ENCODE measurements at places on chromosomes 4 and X. TPM values are rescaled to one million over a fixed set of nuclear protein-coding genes. Genes with fewer than 3 reads are reported as not detected.

DNA sequence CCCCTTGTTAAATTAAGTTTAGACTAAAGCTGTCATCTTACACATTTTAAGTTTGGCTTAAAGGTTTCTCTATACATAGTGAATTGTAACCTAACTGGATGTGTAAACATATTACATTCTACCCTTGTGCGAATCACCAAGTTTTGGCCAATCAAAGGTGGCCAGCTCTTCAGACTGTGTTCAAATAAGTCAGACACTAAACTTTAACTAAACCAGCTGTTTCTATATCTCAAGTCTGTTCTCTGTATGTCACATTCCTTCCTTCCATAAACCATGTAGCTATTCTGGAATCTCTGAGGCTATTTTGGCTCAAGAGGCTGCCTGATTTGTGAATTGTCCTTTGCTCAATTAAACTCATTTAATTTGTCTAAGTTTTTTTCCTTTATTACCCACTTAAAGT is 6.7 kb downstream of the SULT1B1 start:
- DNase-seq, result no peak

GRCh38 chrX:129310000-129310399 is 213.3 kb downstream of the SMARCA1 start:
- DNase-seq, result no peak

DNA sequence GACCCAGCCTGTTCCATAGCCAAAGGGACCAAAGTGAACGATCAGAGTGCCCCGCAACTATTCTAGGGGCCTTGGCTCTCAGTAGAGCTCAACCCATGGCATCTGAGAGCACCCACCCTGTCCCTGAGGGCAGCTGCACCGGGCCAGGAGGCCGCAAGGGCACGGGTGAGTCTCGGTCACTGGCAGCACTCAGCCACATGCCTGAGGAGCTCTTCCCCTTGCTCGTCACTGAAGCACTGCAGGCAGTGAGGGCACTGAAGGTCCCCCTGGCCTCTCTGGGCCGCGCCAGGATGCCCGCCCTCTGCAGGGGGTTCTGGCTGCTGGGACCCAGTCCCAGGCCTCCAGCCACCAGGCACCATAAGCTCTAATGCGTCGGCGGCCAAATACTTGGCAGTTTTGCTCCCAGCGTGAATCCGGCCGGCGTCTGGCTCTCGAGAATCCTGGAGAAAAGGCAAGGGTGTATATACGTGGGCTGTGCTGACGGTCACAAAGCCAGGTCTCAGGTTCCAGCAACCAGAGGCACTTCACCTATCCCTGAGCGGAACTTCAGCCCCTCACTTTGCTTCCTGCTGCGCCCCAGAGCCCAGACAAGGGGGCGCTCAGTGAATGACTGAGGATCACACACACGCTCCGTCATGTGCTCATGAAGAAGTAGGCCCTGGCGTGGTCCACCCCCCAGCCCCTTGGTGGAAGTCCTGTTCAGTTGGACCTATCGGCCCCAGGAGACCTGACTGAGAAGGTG is 13.9 kb downstream of the TNIP2 start:
- DNase-seq, result no peak

DNA sequence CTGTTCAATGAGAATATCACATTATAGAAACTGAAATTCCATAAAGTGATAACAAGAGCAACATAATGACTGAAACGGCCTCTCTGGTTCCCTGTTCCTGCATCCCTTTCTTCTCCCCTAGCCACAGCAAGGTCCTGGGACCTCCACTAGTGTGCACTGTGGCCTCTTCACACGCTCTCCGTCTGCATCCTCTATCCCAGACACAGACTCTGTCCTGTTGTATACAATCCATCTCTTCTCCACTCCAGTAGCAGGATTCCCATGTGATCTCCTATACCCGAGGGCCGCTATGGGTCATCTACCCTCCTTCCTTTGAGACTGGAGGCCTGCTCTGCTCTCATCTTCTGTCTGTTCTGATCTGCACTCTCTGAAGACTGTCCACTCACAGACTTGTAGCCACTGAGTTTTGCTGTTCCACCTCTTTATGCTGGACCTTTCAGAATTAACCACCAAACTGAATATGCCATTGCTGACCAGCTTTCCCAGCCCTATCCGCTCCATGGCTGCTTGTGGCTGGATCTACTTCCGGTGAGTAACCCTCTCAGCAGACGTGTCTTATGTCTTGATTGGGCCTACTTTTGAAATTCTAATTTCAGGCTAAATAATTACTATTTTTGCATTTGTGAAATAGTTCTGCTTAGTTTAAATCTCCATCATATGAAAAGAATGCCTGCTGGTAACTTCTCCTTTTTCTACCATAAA is 105.1 kb upstream of the NAP1L5 start:
- no peak for DNase-seq

- DNase-seq, result no peak
Observed at GRCh38 chr4:2847302-2847871, 3.7 kb downstream of the ADD1 start.

- DNase-seq, result no peak
Observed at GRCh38 chr4:71198958-71199357, 139.9 kb upstream of the SLC4A4 start.

- peak; percentile 83 for DNase-seq
Observed at GRCh38 chr4:185504098-185505047, 30.9 kb downstream of the PDLIM3 start.

- DNase-seq, result no peak
Observed at GRCh38 chr4:1116838-1117237, 3.5 kb upstream of the RNF212 start.

DNA sequence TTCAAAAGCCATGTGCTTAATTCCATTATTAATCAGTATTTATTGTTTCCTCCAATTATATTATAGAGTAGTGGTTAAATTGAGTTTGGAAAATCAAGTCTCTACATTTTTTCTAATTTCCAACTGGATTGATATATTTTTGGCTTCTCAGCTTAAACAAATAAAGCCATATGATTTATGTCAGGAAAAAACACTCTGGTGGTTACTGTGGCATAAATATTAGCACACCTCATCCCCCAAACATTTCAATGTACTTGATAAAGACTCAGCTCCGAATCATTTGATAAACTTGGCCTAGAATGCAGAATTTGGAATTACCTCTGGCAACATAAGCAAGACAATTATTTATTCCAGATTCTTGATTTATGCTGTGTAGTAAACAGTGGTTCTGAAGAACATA is 2313.8 kb downstream of the ARAP2 start:
- DNase-seq, result no peak

DNA sequence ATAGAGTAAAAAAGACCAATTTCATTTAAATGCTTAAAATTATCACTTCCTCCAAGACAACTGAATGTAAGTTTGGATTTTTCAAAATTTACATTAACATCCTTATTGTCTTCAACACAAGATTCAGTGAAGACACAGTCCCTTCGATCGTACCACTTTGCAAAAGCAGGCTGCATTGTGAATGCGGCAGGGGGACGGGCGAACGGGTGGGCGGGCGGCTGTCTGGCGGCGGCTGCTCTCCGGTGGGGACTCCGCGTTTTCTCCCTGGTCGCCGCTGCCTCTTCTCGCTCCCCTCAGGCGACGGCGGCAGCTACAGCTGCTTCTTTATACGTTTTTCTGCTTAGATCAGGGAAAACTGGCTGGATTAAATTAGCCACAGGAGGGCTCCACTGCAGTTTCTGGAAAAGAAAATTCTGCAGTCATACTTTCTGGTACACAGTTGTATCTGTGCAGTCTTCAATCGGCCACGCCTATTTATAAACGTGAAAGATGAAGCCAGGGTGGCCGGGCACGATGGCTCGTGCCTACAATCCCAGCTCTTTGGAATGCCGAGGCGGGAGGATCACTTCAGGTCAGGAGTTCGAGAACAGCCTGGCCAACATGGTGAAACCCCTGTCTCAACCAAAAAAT is 33.9 kb upstream of the HPF1 start:
- peak; percentile 49 for DNase-seq

DNA sequence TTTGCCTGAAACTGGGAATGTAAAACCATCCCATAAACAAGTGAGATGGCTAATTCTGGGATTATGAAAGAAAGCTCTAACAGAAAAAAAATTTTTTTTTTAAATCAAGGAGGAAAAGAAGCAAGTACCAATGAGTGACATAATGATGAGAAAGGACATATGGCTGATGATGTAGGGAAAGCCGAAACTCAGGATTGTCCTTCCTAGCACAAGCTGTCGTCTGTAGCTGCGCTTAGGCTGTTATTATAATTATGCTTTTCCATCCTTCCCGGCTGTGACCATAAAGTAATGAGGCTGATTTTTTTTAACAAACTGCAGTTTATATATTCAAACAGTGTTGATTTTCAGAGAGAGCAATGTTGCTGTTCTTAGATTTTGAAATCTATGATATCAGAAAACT is 209.8 kb upstream of the NOCT start:
- DNase-seq, result no peak

- DNase-seq, result no peak
Observed at GRCh38 chrX:48834383-48834709, 1.1 kb downstream of the PCSK1N start.

DNA sequence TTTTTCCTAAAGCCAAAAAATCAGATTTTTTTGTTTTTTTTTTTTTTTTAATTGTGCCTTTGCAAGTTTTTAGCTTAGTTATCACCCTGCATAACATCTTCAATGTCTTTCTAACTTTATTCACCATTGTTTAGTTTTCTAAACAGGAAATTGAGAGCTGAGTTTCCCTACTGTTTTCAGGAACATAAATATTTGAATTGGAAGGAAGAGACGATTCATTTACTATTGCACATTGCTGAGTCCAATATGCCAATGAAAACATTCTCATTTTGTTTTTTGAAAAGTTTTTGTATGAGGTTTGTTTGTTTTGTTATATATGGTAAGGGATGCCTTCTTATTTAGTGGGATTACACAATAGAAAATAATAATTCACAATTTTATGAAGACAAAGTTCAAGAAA is 148.4 kb downstream of the ANKRD50 start:
- no peak for DNase-seq

GRCh38 chr4:150006197-150006596 is 72.0 kb upstream of the DCLK2 start:
- no peak for DNase-seq

DNA sequence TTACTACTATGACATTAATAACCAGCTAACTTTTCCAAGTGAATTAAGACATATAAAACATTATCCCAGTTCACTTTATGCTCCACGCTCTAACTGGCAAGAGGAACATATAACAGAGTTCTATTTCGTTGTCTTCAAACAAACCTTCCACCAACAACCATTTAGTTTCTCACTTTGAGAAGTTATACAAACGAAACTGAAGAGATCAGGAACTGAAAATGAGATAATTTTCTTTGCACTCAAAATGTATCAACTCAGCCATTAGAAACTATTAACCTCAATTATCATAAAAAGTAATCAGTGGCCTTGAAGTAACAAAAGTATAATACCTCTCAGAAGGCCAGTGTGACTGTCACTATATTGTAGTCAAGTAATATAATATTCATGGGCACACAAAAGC is 70.1 kb downstream of the CHM start:
- no peak for DNase-seq

- no peak for DNase-seq
Observed at GRCh38 chr4:168095776-168096406, 3.6 kb downstream of the ANXA10 start.

DNA sequence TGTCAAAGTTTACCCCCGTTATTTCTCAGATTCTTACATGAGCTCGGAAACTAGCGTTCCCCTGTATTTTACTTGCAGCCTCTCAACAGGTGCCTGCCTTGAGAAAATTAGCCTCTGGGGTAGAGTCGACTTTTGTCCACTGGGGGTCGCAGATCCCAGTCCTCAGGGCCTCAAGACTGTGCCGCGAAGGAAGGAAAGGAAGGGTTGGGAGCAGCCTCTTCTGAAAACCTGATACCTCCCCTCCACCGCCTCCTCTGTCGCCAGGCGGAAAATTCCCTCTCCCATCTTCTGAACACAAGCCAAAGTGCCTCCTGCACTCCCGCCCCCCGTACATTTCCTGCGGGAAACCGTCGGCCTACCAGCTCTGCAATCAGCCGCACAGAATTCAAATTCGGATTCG is 44.4 kb upstream of the TMSB15B start:
- DNase-seq, result peak; percentile 57

GRCh38 chr4:83490876-83491450 is 6.1 kb upstream of the ABRAXAS1 start:
- no peak for DNase-seq

DNA sequence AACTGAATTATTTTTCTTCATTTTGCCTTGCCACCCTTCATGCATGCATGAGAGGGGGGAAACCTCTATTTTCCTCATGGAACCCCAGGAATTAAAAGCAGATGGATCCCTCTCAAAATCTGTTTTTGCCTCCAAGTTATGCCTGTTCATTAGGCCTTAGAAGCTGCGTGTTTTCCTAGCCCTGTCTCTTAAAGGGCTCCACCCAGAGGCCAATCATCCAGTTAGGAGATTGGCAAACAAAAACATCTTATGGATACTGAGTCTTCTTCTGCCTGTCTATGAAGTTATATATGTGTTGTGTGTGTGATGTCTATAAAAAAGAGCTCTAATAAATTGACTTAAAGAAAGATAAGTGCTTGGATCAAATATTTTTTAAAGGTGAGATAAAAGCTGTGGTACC is 142.9 kb downstream of the ANAPC10 start:
- no peak for DNase-seq

- no peak for DNase-seq
Observed at GRCh38 chr4:111323916-111324315, 701.0 kb upstream of the PITX2 start.

DNA sequence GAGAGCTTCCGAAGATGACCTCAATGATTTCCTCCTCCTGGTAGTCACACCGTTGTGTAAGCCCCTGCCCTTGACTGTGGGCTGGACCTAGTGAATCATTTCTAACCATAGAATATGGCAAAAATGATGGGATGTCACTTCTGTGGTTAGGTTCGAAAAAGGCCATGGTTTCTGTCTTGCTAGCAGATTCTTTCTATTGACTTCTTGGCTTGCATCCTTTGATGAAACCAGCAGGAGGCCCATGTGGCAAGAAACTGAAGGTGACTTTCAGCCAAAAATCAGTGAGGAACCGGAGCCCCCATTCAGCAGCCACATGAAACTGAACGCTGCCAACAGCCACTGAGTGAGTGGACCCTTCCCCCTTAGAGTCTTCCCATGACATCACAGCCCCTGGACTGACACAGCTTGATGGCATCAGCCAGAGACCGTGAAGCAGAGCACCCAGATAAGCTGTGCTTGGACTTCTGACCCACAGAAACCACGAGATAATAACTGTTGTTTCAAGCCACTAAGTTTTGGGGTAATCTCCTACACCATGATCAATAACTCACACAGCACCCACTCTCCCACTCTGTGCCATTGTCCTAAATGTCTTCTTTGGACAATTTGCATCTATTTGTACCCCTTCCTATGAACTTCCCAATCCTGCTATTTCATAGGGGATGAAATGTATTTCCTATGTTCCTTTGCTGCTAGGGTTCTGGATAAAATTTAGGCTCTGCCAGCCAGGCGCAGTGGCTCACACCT is 148.0 kb upstream of the STX18 start:
- DNase-seq, result no peak

Gene SERTM2
- 5.6 TPM for total RNA-seq

Gene CENPE
- 1.3 TPM for total RNA-seq

Gene PGRMC1
- 112 TPM for total RNA-seq

Gene GUCY1A1
- 21.0 TPM for total RNA-seq

Gene PARM1
- total RNA-seq, result 134 TPM

Gene UCP1
- not detected for total RNA-seq

Gene FAAH2
- total RNA-seq, result 9.1 TPM

Gene SPACA5
- total RNA-seq, result not detected

Gene TBX22
- total RNA-seq, result 0.18 TPM

Gene CHRDL1
- 34.7 TPM for total RNA-seq

Data from ureter (tissue), 1 donor.